ENCODE measurements at places on chromosomes 7 and 10. TPM values are rescaled to one million over a fixed set of nuclear protein-coding genes. Genes with fewer than 3 reads are reported as not detected.

DNA sequence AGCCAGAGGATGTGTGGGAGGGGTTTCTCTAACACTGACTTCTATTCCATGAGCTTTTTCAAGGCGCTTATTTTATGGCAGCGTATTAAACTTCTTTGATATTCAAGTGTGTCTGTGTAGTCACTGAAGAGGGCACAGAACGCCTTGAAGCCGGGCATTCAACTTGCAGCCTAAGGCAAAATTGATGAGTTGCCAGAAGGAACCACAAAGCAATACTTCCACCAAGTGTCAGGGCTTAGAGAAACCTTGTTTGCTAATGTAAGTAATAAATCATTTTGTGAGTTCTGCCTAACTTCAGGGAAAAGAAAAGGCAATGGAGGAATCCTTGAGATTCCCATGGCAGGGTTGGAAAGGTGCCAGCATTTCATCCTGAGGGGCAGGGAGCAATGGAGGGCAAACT, 163.8 kb downstream of the LCOR start:
- H3K27me3 ChIP-seq, result no peaks in the 10 kb centered on the region
- peaks cover 30% of the 10 kb centered on the region for H3K4me1 ChIP-seq
- H3K4me3 ChIP-seq, result no peak overlapping the region
- no peaks in the 10 kb centered on the region for H3K36me3 ChIP-seq

- H3K27ac ChIP-seq, result no peak overlapping the region
- no peaks in the 10 kb centered on the region for H3K27me3 ChIP-seq
- no peaks in the 10 kb centered on the region for H3K36me3 ChIP-seq
- no peak for DNase-seq
These were observed 225.2 kb downstream of the ZWINT start for GRCh38 chr10:56135828-56136227.

- H3K4me1 ChIP-seq, result no peaks in the 10 kb centered on the region
- H3K36me3 ChIP-seq, result no peaks in the 10 kb centered on the region
- no peaks in the 10 kb centered on the region for H3K27me3 ChIP-seq
- H3K27ac ChIP-seq, result no peak overlapping the region
These were observed 258.9 kb downstream of the REEP3 start for GRCh38 chr10:63780101-63780500.

Gene UTF1
- 0.18 TPM for total RNA-seq

Gene CWF19L1
- total RNA-seq, result 23.2 TPM

Gene GRID2IP
- 0.07 TPM for total RNA-seq
